ENCODE measurements at places on chromosomes 11 and 22.
A peak's percentile ranks its signal among the peaks of the same experiment; 100 is the strongest.

GRCh38 chr11:35162745-35163144, 23.8 kb downstream of the CD44 start:
- no peak overlapping the region for H3K4me3 ChIP-seq
- no peak for DNase-seq
- no peaks in the 10 kb centered on the region for H3K27me3 ChIP-seq
- peaks cover 100% of the 10 kb centered on the region for H3K4me1 ChIP-seq
- no peaks in the 10 kb centered on the region for H3K36me3 ChIP-seq

GRCh38 chr11:114928260-114928870, 250.0 kb downstream of the NXPE2 start:
- no peaks in the 10 kb centered on the region for H3K27me3 ChIP-seq
- DNase-seq = no peak
- no peaks in the 10 kb centered on the region for H3K4me1 ChIP-seq
- H3K36me3 ChIP-seq = no peaks in the 10 kb centered on the region
- H3K4me3 ChIP-seq = no peak overlapping the region

GRCh38 chr11:10973416-10973815, 115.6 kb upstream of the ZBED5 start:
- DNase-seq = no peak
- H3K4me3 ChIP-seq = no peak overlapping the region
- no peaks in the 10 kb centered on the region for H3K27me3 ChIP-seq

DNA sequence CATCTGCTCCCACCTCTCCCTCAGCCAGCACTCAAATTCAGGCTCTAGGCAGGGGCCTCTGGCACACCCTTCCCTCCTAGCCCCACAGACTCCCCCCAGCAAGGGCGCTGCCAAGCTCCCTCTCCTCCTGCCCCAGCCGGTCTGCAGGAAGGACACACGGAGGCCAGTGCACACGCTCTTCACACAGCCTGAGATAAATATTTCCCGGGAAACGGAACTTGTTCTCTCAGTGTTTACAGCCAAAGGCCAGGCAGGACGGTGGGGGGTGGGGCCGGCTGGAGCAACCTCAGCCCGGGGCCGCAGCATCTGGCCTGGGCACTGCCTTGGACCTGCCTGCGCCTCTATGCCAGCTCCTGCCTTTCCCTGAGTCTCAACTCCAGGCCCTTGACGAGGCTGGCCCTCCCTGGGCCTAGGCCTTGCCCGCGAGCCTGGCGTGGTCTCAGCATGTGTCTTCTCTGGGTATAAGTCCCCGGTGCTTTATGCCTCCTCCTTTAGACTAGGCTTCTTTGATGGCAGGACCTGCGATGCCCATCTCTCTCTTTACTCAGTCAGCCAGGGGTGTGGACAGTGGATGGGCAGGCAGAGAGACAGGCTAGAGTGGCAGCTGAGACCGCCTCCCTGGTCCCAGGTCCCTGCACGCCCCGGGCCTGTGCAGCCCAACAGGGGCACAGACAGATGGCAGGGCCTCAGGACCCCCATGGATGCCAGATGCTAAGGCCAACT, 48.4 kb downstream of the PDE2A start:
- H3K36me3 ChIP-seq = no peaks in the 10 kb centered on the region
- peak overlapping the region; percentile 39 for H3K27ac ChIP-seq
- H3K27me3 ChIP-seq = no peaks in the 10 kb centered on the region
- peaks cover 24% of the 10 kb centered on the region for H3K4me1 ChIP-seq
- DNase-seq = no peak

GRCh38 chr22:17634696-17635095, 3.9 kb upstream of the BCL2L13 start:
- peak overlapping the region; percentile 88 for H3K27ac ChIP-seq
- no peak overlapping the region for H3K4me3 ChIP-seq
- no peaks in the 10 kb centered on the region for H3K36me3 ChIP-seq
- peaks cover 32% of the 10 kb centered on the region for H3K4me1 ChIP-seq
- H3K27me3 ChIP-seq = no peaks in the 10 kb centered on the region

- peaks cover 20% of the 10 kb centered on the region for H3K4me1 ChIP-seq
- peaks cover 23% of the 10 kb centered on the region for H3K27me3 ChIP-seq
- no peak overlapping the region for H3K4me3 ChIP-seq
- H3K36me3 ChIP-seq = no peaks in the 10 kb centered on the region
Measured at GRCh38 chr22:43113526-43114251, 3.1 kb downstream of the BIK start.

- H3K27me3 ChIP-seq = no peaks in the 10 kb centered on the region
- no peak for DNase-seq
- H3K4me3 ChIP-seq = no peak overlapping the region
- H3K36me3 ChIP-seq = no peaks in the 10 kb centered on the region
- H3K27ac ChIP-seq = no peak overlapping the region
Measured at GRCh38 chr11:7871056-7871455, 60.0 kb downstream of the OR10A6 start.

GRCh38 chr22:47691152-47691895, 928.9 kb downstream of the TBC1D22A start:
- no peak for DNase-seq
- peak overlapping the region; percentile 1 for H3K27ac ChIP-seq
- H3K4me1 ChIP-seq = peaks cover 2% of the 10 kb centered on the region
- no peaks in the 10 kb centered on the region for H3K27me3 ChIP-seq
- no peak overlapping the region for H3K4me3 ChIP-seq

- no peaks in the 10 kb centered on the region for H3K36me3 ChIP-seq
- no peaks in the 10 kb centered on the region for H3K4me1 ChIP-seq
- H3K4me3 ChIP-seq = no peak overlapping the region
- H3K27ac ChIP-seq = no peak overlapping the region
- no peaks in the 10 kb centered on the region for H3K27me3 ChIP-seq
Measured at GRCh38 chr11:61882879-61883278, 8.5 kb downstream of the FADS3 start.

- peaks cover 42% of the 10 kb centered on the region for H3K4me1 ChIP-seq
- no peak overlapping the region for H3K27ac ChIP-seq
- no peak overlapping the region for H3K4me3 ChIP-seq
- H3K36me3 ChIP-seq = peaks cover 4% of the 10 kb centered on the region
Measured at GRCh38 chr22:37681556-37682049, 4.5 kb upstream of the NOL12 start.

DNA sequence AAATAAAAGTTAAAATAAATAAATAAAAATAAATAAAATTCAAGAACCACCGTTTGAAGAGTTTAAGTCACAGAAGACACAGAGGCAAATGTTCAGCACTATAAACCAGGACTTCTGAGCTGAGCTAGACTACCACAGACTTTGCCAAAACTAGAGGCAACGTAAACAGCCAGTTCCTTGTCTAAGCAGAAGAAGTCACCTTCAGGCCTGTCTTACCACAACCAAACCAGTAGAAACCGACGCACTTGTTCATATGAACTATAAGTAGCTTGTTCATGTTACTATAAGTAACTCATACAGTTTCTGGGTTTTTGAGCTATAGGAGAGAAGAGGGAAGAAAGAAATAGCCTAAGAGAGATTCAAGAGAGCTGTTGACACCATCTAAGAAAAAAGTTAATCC, 48.3 kb downstream of the NNMT start:
- H3K4me1 ChIP-seq = peaks cover 23% of the 10 kb centered on the region
- no peak overlapping the region for H3K4me3 ChIP-seq
- no peak for DNase-seq
- no peak overlapping the region for H3K27ac ChIP-seq

- no peak overlapping the region for H3K27ac ChIP-seq
- peaks cover 14% of the 10 kb centered on the region for H3K27me3 ChIP-seq
- H3K4me3 ChIP-seq = no peak overlapping the region
- no peaks in the 10 kb centered on the region for H3K36me3 ChIP-seq
- no peak for DNase-seq
- H3K4me1 ChIP-seq = no peaks in the 10 kb centered on the region
Measured at GRCh38 chr11:1089738-1090599, 15.3 kb downstream of the MUC2 start.

GRCh38 chr11:87901341-87901740, 273.9 kb downstream of the RAB38 start:
- H3K36me3 ChIP-seq = no peaks in the 10 kb centered on the region
- H3K4me3 ChIP-seq = no peak overlapping the region
- no peaks in the 10 kb centered on the region for H3K27me3 ChIP-seq
- H3K4me1 ChIP-seq = no peaks in the 10 kb centered on the region
- H3K27ac ChIP-seq = no peak overlapping the region

DNA sequence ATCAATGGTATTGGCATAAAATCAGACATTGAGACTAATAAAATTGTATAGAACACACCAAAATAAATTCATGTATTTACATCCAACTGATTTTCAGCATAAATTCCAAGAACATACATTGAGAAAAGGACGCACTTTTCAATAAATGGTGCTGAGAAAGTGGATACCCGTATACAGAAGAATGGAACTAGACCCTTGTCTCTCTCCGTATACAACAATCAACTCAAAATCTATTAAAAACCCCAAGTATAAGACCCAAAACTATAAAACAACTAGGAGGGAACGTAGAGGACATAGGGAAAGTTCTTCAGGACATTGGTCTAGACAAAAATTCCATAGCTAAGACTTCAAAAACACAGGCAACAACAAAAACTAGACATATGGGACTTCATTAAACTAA, 97.4 kb downstream of the GGTLC2 start:
- DNase-seq = no peak
- H3K27me3 ChIP-seq = peaks cover 49% of the 10 kb centered on the region
- H3K27ac ChIP-seq = no peak overlapping the region

DNA sequence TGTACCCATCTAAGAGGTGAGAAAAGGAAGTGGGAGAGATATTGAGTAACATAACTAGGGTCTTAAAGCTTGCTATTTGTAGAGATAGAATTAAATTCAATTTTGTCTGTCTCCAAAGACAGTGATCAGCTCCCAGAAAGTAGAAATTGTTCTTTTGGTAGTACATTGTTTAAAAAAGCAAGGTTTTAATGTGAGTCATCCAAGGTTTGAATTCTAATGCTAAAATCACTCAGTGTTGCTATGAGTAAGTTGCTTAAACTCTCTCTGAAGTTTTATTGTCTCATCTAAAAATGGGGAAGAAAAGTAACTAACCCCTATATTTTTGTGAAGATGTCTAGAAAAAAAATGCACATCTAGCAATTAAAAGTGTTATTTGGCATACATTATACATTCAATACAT, 1004.5 kb upstream of the CCDC90B start:
- no peak overlapping the region for H3K27ac ChIP-seq
- DNase-seq = no peak
- no peaks in the 10 kb centered on the region for H3K36me3 ChIP-seq
- no peak overlapping the region for H3K4me3 ChIP-seq
- no peaks in the 10 kb centered on the region for H3K27me3 ChIP-seq
- H3K4me1 ChIP-seq = no peaks in the 10 kb centered on the region

DNA sequence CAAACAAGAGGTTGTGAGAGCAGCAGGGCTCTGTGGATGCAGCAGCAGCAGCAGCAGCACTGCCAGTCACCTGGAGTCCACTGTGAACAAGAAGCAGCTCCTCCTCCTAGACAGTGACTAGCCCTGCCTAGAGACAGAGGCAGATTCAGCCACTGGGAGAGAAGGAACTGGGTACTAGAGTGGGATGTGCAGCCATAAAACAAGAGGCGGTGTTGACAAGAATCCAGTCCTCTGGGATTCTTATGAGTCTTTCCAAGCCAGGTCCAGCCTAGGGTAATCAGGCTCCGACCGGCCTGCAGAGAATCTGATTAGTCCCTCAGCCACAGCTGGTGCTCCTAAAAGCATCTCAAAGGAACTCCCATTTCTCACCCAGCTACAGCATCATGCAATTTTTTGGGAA, 83.9 kb upstream of the USP47 start:
- DNase-seq = no peak
- H3K36me3 ChIP-seq = no peaks in the 10 kb centered on the region
- H3K4me1 ChIP-seq = no peaks in the 10 kb centered on the region
- H3K4me3 ChIP-seq = no peak overlapping the region

DNA sequence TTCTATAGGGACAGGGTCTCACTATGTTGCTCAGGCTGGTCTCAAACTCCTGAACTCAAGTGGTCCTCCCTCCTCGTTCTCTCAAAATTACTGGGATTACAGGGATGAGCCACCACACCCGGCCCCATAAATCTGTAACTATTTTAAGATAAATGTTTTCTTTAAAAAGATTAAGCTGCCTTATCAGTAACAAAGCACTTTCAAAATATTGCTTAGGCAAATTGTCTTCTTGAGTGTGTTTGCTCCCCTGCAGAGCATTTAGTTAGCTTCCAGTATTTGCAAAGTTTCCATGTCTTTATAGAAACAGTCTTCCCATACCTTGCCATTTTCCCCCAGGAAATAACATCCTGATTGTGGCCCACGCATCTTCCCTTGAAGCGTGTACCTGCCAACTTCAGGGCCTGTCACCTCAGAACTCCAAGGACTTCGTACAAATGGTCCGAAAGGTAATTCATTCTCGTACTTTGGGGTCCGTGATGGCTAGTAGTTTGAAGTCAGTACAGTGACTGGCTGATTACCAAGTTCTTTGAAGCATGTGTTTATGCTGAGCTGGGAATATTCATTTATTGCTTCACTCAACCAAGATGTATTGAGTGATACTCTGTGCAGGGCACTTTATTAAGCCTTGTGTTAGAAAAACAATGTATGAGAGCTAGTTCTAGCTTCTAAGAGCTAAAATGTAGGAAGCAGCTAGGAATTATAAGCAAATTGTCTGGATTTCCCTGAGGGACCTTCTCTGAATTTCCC, 30.4 kb upstream of the CRTAM start:
- H3K4me3 ChIP-seq = no peak overlapping the region
- no peak overlapping the region for H3K27ac ChIP-seq
- no peaks in the 10 kb centered on the region for H3K36me3 ChIP-seq
- H3K4me1 ChIP-seq = peaks cover 27% of the 10 kb centered on the region
- no peaks in the 10 kb centered on the region for H3K27me3 ChIP-seq

- H3K4me1 ChIP-seq = peaks cover 8% of the 10 kb centered on the region
- peaks cover 18% of the 10 kb centered on the region for H3K27me3 ChIP-seq
- no peak overlapping the region for H3K4me3 ChIP-seq
- H3K27ac ChIP-seq = no peak overlapping the region
Measured at GRCh38 chr22:19576460-19577421, 52.5 kb upstream of the CLDN5 start.

DNA sequence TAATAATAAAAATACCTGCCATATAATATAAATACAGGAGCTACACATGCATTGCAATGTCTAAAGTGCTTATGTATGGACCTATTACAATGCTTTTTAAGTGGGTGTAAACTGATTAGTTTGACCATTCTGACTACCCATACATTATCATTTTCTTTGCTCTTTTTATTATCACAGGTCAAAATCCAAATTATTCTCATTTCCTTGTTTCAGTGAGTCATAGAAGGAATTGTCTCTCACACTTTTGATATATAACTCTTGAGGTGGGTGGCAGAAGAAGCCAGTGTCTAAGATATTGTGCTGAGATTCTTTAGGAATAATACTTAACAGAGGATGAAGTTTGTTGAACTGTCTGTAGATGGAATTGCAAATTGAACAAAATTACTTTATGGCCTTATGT, 35.6 kb downstream of the GAS2 start:
- H3K27ac ChIP-seq = no peak overlapping the region
- no peak for DNase-seq
- no peaks in the 10 kb centered on the region for H3K36me3 ChIP-seq
- H3K27me3 ChIP-seq = no peaks in the 10 kb centered on the region
- H3K4me3 ChIP-seq = no peak overlapping the region
